Astrocyte (in vitro differentiated cells and primary cell): ENCODE measurements at places on chromosomes 7 and 10.

- no peaks in the 10 kb centered on the region for H3K4me1 ChIP-seq
- H3K27ac ChIP-seq = no peak overlapping the region
- no peaks in the 10 kb centered on the region for H3K36me3 ChIP-seq
- H3K27me3 ChIP-seq = no peaks in the 10 kb centered on the region
Observed at GRCh38 chr10:114743521-114744231, 77.9 kb upstream of the FHIP2A start.

DNA sequence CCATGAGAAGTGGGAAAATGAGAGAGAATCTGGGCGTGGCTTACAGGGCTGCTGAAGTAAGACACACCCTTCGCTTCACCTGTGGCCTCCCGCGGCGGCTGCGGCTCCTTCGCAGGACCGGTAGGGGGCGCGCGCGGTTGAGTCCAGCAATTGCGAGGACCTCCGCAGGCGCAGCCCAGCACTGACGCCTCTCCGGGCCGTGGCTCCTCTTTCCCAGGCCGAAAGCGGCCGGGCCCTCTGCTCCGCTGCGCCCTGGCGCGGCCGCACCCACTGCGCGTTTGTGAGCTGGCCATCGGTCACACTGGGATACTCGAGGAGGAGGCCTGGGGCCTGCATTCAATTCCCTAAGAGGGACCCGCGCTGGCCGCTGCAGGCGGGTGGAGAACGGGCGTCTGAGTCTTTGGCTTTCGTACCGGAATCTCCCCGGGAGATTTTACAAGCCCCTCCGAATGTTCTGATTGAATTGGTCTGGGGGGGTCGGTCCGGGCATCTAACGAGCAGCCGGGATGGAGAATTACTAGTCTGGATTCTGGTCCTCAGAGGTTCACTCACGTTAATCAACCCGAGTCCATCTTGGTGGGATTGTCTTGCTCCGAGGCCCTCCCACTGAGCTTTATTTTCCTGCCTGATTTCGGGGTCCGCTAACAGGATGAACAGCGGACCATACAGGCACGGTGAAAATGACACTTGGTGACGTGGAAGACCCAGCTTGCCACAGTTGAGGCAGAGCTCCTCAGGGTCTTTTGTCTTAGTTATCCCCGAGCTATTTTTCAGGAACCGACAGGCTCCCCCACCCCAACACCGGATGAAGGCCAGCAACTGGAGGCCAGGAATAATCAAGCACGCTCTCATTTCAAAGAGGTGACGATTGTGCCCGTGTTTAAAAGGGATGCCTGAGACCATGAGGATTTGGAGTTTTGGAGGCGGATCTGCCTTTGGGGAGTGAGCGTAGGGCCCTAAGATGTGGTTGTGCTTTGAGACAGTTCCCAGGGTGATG is at the start of gene LRRD1:
Gene LRRD1 (minus strand): TSS at position 215 of the 997 bp plus-strand sequence. CDS start 13,940 bp downstream, outside the sequence.
- H3K36me3 ChIP-seq = no peaks in the 10 kb centered on the region
- peaks cover 2% of the 10 kb centered on the region for H3K4me1 ChIP-seq
- DNase-seq = peak; percentile 59
- H3K27me3 ChIP-seq = no peaks in the 10 kb centered on the region
- peak within 1 kb of the TSS; percentile 15 for H3K27ac ChIP-seq

- peak overlapping the region; percentile 7 for H3K4me3 ChIP-seq
- peak; percentile 97 for DNase-seq
- peaks cover 33% of the 10 kb centered on the region for H3K4me1 ChIP-seq
- H3K27me3 ChIP-seq = no peaks in the 10 kb centered on the region
- H3K27ac ChIP-seq = peak overlapping the region; percentile 97
Observed at GRCh38 chr10:120422457-120422856, 34.6 kb upstream of the PLPP4 start.

GRCh38 chr7:69775231-69775771 is 177.0 kb downstream of the AUTS2 start:
- H3K4me1 ChIP-seq = peaks cover 5% of the 10 kb centered on the region
- no peak overlapping the region for H3K4me3 ChIP-seq
- no peaks in the 10 kb centered on the region for H3K36me3 ChIP-seq
- no peak overlapping the region for H3K27ac ChIP-seq
- H3K27me3 ChIP-seq = no peaks in the 10 kb centered on the region

DNA sequence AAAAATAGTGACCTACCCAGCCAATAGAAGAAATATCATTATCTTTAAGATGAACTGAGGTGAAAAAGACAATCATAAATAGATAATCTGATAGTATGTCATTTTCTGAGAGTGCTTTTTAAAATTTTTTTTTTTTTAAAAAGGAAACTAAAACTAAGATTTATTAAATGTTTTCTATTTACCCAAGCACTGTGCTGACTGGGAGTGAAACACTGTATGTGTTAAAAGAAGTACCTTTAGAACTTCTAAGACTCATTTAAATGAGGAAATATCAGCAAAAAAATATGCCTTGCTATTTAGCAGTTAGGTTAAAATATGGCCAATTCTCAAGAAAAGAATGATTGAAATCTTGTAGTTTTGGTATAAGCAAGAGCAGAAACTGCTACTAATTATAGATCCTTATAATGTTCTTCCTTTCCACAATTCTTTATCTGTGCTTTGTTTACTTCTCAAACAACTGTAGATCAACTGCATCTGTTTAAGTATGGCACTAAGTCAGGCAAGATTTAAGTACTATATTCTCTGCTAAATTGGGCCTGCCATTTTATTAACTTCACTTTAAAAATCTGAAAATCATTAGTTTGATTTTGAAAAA is 39.5 kb upstream of the WNT2 start:
- H3K4me1 ChIP-seq = no peaks in the 10 kb centered on the region
- H3K27me3 ChIP-seq = no peaks in the 10 kb centered on the region
- no peak for DNase-seq
- H3K27ac ChIP-seq = no peak overlapping the region
- H3K4me3 ChIP-seq = no peak overlapping the region

DNA sequence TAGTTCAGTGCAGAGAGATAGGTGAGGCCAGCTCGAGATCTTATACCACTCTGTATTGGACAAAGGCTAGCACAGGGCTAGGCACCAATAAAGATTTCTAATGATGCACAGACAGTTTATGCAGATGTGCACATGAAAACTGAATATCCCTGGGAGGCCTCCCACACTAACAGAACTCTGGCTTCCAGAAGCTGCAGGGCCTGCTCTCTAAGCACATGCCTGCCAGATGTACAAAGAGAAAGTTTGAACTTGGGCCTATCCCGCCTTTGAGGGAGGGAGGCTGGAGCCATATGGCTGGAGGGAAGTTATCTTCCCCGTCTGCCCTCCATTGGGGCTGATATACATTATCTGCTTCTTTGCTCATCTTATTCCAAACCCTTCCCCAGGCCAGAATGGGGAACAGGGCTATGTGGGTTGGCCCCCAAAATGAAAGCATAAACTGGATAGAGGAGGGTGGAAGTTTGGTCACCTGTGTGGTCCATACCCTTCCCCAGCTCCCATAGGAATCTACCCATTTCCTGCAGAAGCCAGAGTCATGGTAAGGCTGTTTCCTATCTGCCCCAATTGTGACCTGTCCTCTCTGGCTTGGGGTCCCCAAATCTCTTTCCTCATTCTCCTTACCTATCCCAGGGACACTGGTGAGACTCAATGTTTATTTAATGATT is 3.8 kb downstream of the KAZALD1 start:
- H3K27ac ChIP-seq = no peak overlapping the region
- H3K4me1 ChIP-seq = peaks cover 45% of the 10 kb centered on the region
- peaks cover 4% of the 10 kb centered on the region for H3K27me3 ChIP-seq
- H3K4me3 ChIP-seq = no peak overlapping the region

DNA sequence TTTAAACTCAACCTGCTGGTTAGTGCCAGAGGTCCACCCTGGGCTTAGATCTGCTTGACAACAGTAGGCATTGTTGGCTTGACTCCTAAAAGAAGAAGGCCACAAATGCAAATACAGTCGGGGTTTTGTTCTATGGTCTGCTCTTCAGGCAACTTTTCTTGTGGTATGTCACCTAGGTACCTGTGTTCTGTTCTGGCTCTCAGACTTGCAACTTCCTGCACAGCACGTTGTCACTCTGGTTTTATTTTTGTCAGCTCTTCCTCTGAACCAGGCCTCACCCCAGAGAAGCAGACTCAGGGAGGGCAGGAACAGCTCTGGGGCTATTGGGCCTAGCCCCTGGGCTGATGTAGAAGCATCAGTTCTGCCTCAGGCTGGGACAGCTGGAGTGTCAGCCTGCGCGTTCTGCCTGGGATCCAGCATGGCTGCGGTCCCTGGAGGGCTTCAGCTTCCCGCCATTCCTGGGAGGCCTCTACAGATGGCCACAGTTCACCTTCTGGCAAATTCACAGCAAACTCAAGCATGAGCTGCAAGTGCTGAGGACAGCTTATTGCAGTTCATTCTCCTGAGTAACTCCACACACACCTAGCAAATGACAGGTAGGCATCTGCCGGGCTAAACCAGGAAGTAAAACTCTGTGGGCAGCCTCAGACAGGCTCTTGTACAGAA is 11.0 kb upstream of the PDCD4 start:
- H3K4me1 ChIP-seq = peaks cover 6% of the 10 kb centered on the region
- DNase-seq = no peak
- no peaks in the 10 kb centered on the region for H3K36me3 ChIP-seq
- no peak overlapping the region for H3K4me3 ChIP-seq
- no peaks in the 10 kb centered on the region for H3K27me3 ChIP-seq

- H3K4me1 ChIP-seq = peaks cover 17% of the 10 kb centered on the region
- no peaks in the 10 kb centered on the region for H3K36me3 ChIP-seq
- H3K4me3 ChIP-seq = peak within 1 kb of the TSS; percentile 80
- H3K27ac ChIP-seq = peak within 1 kb of the TSS; percentile 95
- DNase-seq = no peak
Observed at GRCh38 chr7:29989257-29989995, at the start of gene SCRN1. Gene SCRN1, minus strand, starts transcription at chr7:29989801. Its CDS starts 20,734 bp downstream, at chr7:29969067.

DNA sequence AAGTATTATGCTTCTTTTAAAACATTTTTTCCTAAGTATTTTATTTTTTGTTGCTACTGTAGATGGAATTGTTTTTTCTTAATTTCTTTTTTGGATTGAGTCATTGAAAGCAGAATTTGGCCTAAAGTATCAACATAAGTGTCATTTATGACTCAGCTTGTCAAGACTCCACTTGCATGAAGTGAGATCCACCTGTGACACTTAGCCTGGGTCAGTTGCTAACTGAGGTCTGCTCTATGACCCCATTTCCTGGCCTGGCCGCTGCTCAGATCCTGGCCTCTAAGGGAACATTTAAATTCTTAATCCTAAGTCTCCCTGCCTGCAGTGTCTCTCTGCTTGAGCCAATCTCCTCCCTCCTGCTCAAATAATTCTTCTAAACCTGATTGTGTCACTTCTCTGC is 35.5 kb downstream of the TMEM270 start:
- H3K27me3 ChIP-seq = no peaks in the 10 kb centered on the region
- H3K4me3 ChIP-seq = no peak overlapping the region
- peak; percentile 36 for DNase-seq
- H3K36me3 ChIP-seq = no peaks in the 10 kb centered on the region

- H3K27ac ChIP-seq = no peak overlapping the region
- H3K36me3 ChIP-seq = no peaks in the 10 kb centered on the region
- DNase-seq = no peak
Observed at GRCh38 chr7:37410305-37411229, 38.1 kb downstream of the ELMO1 start.

- H3K4me3 ChIP-seq = no peak overlapping the region
- no peak overlapping the region for H3K27ac ChIP-seq
- H3K4me1 ChIP-seq = no peaks in the 10 kb centered on the region
- H3K27me3 ChIP-seq = no peaks in the 10 kb centered on the region
- no peaks in the 10 kb centered on the region for H3K36me3 ChIP-seq
- no peak for DNase-seq
Observed at GRCh38 chr7:106119719-106120118, 7.6 kb upstream of the SYPL1 start.

GRCh38 chr7:28554802-28555471 is 142.6 kb downstream of the CREB5 start:
- peaks cover 20% of the 10 kb centered on the region for H3K27me3 ChIP-seq
- no peak overlapping the region for H3K27ac ChIP-seq
- no peak for DNase-seq
- no peaks in the 10 kb centered on the region for H3K36me3 ChIP-seq
- no peak overlapping the region for H3K4me3 ChIP-seq

DNA sequence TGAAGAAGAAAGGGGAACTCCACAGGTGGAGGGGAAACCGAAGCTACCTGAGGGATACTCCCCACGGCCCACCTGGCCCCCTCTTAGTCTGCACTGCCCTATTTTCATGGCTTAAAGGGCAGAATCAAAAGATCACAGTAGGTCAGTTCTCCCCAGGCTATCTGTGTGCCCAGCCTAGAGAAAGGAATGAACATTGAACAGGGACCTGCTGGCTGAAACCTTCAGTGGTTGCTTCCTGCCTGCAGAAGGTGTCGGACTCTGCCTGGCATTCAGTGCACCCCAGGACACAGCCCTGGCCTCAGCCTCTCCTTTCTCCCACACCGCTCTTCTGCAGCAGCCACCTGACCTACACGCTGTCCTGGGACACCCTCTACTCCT is 74.5 kb downstream of the PRKAG2 start:
- H3K4me3 ChIP-seq = no peak overlapping the region
- H3K27ac ChIP-seq = no peak overlapping the region
- no peaks in the 10 kb centered on the region for H3K4me1 ChIP-seq
- no peak for DNase-seq

DNA sequence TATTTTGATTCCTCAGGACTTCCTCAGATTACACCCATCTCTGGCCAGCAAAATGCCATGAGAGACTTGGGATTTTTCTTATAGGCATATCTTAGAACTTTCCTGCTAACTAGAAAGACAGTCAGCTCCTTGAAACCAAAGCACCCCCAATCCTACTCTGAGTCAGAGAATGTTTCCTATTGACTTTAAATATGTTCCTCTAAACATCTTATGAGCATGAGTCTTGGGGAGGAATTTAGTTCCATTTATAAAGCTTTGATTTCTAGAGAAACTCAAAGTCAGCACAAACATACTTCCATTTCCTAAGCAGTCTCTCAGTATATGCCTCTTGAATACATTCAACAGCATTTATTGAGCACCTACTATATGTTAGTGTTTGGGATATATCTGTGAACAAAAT is 128.5 kb downstream of the INHBA start:
- no peak overlapping the region for H3K4me3 ChIP-seq
- no peaks in the 10 kb centered on the region for H3K36me3 ChIP-seq
- H3K27me3 ChIP-seq = no peaks in the 10 kb centered on the region
- DNase-seq = peak; percentile 44

DNA sequence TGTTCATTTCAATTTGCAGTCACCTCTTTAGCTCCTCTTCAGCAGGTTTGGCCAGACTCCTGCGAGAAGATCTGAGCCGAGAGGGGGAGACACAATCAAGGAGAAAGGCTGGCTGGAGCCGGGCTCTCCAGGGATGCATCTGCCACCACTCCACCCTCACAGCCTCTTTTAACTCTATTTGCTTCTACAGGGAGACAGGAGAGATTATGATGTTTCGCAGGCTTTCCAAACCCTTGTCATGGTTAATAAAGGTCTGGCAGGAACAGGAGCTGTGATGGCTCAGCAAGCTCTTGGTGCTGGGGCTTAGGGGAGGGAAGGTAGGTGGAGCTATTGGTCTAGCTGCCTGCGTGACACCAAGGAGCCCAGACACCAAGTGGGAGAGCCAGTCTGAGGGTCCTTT is 448.1 kb upstream of the PODXL start:
- peaks cover 2% of the 10 kb centered on the region for H3K4me1 ChIP-seq
- H3K27me3 ChIP-seq = peaks cover 4% of the 10 kb centered on the region
- H3K27ac ChIP-seq = no peak overlapping the region
- H3K36me3 ChIP-seq = no peaks in the 10 kb centered on the region
